Pancreas (tissue), 10 donors: ENCODE measurements at places on chromosomes 5 and 9.
A peak's percentile ranks its signal among the peaks of the same experiment; 100 is the strongest.

GRCh38 chr9:133769511-133770075 lies 31.4 kb upstream of the SARDH start:
- peak; percentile 31 for DNase-seq
- peaks cover 26% of the 10 kb centered on the region for H3K36me3 ChIP-seq
- no peaks in the 10 kb centered on the region for H3K4me1 ChIP-seq
- H3K4me3 ChIP-seq, result peak overlapping the region; percentile 22
- peak overlapping the region; percentile 58 for H3K27ac ChIP-seq
- no peaks in the 10 kb centered on the region for H3K27me3 ChIP-seq

DNA sequence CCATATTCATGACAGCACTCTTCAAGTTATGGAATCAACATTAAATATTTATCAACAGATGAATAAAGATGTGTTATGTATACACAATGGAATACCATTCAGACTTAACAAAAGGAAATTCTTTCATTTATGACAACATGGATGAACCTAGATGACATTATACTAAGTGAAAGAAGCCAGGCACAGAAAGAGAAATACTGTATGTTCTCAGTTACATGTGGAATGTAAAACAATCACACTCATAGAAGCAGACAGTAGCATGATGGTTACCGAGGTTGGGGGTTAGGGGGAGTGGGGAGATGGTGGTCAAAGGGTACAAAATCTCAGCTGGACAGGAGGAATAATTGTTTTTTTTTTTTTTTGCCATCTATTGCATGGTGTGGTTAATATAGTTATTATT lies 431.9 kb downstream of the DMAC1 start:
- DNase-seq, result no peak
- no peaks in the 10 kb centered on the region for H3K27me3 ChIP-seq
- no peak overlapping the region for H3K27ac ChIP-seq
- no peaks in the 10 kb centered on the region for H3K4me1 ChIP-seq

DNA sequence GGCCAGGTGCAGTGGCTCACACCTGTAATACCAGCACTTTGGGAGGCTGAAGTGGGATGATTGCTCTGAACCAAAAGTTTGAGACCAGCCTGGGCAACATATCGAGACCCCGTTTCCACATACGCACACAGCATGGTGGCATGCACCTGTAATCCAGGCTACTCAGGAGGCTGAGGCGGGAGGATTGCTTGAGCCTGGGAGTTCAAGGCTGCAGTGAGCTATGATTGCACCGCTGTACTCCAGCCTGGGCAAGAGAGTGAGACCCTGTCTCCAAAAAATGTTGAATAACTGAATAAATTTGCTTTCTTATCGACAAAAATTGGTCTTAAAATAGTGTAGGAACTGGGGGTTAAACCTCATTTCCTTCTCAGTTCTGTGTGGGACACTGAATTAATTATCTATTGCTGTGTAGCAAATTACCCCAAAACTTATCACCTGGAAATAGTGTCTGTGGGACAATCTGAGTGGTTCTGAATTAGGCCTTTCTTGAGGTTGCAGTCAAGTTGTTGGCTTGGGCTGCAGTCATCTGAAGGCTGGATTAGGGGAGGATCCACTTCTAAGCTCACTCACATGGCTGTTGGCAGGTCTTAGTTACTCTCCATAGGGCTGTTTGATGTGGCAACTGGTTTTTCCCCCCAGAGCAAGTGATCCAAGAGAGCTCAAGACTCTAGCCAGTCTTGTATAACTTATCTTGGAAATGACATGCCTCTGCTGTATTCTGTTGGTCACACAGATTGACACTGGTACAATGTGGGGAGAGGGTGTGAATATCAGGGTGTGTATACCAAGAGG lies 2.0 kb downstream of the SNX30 start:
- H3K27me3 ChIP-seq, result no peaks in the 10 kb centered on the region
- H3K27ac ChIP-seq, result no peak overlapping the region
- no peak for DNase-seq
- H3K4me1 ChIP-seq, result no peaks in the 10 kb centered on the region
- no peak overlapping the region for H3K4me3 ChIP-seq
- no peaks in the 10 kb centered on the region for H3K36me3 ChIP-seq

GRCh38 chr9:130933114-130934046 lies 5.7 kb downstream of the FIBCD1 start:
- H3K27ac ChIP-seq, result no peak overlapping the region
- H3K4me3 ChIP-seq, result no peak overlapping the region
- no peaks in the 10 kb centered on the region for H3K36me3 ChIP-seq
- H3K4me1 ChIP-seq, result no peaks in the 10 kb centered on the region

GRCh38 chr5:163822548-163822947 lies 317.1 kb downstream of the MAT2B start:
- no peak overlapping the region for H3K4me3 ChIP-seq
- H3K4me1 ChIP-seq, result no peaks in the 10 kb centered on the region
- H3K27me3 ChIP-seq, result no peaks in the 10 kb centered on the region
- no peak for DNase-seq
- H3K36me3 ChIP-seq, result no peaks in the 10 kb centered on the region

DNA sequence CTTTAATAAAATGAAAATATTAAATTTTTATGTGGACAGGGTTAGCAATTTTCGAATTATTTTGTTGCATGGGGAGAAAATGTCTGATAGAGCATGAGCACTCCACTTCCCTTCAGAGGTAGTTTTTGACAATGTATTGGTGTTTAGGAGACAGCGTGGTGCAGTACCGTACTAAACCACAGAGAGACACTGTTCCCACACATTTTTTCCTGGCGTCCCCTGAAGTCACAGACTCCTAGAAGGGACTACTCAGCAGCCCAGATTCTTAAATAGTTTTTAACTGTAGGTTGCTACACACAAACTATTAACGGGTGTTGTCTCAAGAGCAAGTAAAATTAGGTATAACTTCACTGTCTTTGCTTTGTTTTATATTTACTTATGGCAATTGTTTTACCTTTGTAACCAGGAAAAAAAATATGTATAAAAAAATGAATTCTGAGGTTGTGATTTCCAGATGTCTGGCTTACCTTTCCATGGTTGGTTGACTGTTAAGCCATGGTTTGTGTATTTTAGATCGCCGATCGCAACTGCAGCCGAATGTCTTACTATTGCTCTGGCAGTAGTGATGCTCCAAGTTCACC lies 171.2 kb downstream of the DOCK8 start:
- H3K4me3 ChIP-seq, result no peak overlapping the region
- no peaks in the 10 kb centered on the region for H3K27me3 ChIP-seq
- H3K4me1 ChIP-seq, result no peaks in the 10 kb centered on the region
- DNase-seq, result no peak
- H3K36me3 ChIP-seq, result no peaks in the 10 kb centered on the region
- H3K27ac ChIP-seq, result no peak overlapping the region

DNA sequence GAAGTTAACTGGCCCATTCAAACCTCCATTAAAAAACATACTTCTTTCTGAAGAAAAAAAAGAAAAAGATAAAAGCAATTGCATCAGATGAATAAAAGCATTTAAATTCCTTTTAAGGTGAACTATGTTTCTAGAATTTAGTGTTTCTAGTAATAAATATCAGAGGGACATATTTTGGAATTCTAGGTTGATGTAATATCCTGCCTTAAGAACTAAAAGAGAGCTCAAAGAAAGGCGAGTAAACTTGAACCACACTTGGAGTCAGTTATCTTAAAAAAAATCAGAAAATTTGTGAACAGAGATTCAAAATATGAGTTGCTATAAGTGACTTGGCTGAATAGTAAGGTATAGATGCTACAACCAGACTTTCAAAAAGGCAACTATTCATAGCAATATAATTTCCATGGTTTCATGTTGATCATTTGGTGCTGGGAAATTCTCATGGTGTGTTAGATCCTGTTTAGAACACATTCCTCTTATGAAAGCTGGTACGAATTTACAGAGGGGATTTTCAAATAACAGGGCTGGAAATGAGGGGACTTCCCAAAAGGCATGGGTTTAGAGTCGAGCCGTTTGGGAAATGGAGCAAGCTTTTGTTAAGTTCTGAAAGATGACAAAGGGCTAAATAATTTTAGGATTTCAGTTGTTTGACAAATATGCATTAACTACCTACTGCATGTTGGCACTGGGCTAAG lies 37.6 kb upstream of the RAI14 start:
- H3K27ac ChIP-seq, result no peak overlapping the region
- H3K27me3 ChIP-seq, result no peaks in the 10 kb centered on the region
- no peaks in the 10 kb centered on the region for H3K4me1 ChIP-seq
- no peak for DNase-seq
- H3K36me3 ChIP-seq, result no peaks in the 10 kb centered on the region
- H3K4me3 ChIP-seq, result no peak overlapping the region

- H3K27me3 ChIP-seq, result no peaks in the 10 kb centered on the region
- H3K4me3 ChIP-seq, result no peak overlapping the region
- H3K36me3 ChIP-seq, result no peaks in the 10 kb centered on the region
- DNase-seq, result no peak
- H3K4me1 ChIP-seq, result no peaks in the 10 kb centered on the region
- no peak overlapping the region for H3K27ac ChIP-seq
Observed at GRCh38 chr5:67305913-67306710, 109.5 kb upstream of the CD180 start.

DNA sequence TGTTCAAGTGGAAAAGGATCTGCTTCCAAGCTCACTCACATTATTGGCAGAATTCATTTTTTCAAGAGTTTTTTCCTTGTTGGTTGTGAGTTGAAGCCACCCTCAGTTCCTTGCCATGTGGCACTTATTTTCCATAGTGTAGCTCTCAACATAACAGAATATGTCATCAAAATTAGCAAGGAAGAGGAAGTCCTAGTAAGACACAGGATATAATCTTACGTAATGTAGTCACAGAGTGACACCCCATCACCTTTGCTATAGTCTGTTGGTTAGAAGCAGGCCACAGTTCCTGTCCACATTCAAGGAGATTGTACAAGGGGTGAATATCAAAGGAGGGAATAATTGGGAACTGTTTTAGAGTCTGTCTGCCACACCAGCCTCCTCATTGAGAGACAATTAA lies 15.7 kb downstream of the IRGM start:
- no peak for DNase-seq
- no peaks in the 10 kb centered on the region for H3K27me3 ChIP-seq
- no peaks in the 10 kb centered on the region for H3K4me1 ChIP-seq
- no peak overlapping the region for H3K4me3 ChIP-seq

DNA sequence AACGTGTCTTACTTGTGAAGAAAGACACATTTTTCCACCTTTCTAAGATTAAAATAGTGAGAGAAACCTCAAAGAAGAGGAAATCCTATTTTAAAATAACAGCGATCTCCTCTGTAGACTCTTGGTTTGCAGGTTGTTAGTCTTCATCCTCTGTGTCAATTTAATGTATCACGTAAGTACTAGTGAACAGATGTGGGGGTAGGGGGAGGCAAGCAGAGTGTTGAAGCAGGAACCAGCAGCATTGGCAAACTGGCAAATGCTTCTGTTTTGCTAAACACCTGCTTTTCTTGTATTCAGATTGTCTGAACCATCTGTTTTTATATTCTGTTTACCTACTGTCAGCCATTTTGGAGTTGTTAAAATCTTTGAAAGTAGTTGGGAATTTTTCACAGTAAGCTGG lies 159.3 kb upstream of the TLX3 start:
- no peaks in the 10 kb centered on the region for H3K27me3 ChIP-seq
- H3K27ac ChIP-seq, result no peak overlapping the region
- H3K36me3 ChIP-seq, result no peaks in the 10 kb centered on the region
- no peaks in the 10 kb centered on the region for H3K4me1 ChIP-seq

DNA sequence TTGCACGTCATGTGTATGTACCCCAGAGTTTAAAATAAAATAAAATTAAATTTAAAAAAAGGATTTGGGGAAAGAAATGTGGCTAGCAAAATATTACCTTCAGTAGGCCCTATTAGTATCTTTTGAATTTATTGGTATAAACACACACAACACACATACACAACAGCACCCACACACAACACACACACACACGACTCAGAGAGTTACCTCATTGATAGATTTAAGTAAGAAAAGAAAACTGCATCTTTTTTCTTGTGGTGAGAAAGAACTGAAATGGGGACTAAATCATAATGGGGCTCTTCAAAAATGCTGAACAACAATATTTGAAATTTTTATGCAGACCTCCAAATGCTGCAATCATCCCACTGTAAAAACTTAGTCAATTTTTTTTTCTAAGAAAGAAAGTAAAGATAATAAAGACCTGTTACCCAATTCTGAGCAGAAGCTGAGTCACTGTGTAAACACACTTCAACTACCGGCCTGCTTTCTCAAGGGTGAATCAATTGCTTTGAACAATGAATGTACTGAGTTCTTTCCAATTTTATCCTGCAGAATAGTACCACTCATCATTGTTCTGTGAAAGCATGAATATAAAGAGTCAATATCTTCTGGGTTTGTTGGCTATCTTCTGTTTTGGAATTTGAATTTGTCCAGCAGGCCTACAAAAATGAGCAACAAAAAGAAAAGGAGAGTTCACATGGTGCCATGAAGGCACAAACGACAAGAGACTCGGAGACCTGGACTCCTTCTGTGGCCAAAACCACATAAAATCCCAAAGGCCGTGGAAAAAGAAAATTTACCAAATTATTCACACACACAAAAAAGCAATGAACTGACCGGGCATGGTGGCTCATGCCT lies 57.9 kb upstream of the CCNG1 start:
- no peak overlapping the region for H3K4me3 ChIP-seq
- no peak for DNase-seq
- H3K36me3 ChIP-seq, result no peaks in the 10 kb centered on the region
- no peak overlapping the region for H3K27ac ChIP-seq
- H3K4me1 ChIP-seq, result no peaks in the 10 kb centered on the region
- H3K27me3 ChIP-seq, result no peaks in the 10 kb centered on the region

- H3K4me3 ChIP-seq, result peak overlapping the region; percentile 5
- H3K27me3 ChIP-seq, result no peaks in the 10 kb centered on the region
- DNase-seq, result peak; percentile 84
- H3K27ac ChIP-seq, result no peak overlapping the region
- peaks cover 16% of the 10 kb centered on the region for H3K4me1 ChIP-seq
- H3K36me3 ChIP-seq, result no peaks in the 10 kb centered on the region
Observed at GRCh38 chr9:95127249-95128176, 190.0 kb downstream of the FANCC start.

DNA sequence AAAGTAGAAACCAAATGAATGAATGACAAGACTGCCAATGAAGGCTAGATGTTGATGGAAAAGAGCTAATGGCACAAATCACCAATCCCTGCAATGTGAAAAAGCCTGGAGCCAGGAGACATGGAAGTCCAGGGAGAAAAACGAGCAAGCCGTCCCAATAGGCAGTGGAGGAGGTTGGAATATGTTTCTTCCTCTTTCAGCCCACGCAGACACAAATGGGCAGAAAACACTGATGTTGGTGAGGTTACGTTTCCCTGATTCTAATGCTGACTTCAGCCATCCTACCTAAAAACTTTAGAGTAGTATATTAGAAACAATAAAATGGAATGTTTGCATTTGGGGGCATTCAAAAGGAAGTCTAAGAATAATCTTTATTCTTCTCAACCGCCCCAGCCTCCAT lies 23.9 kb upstream of the KIF2A start:
- no peaks in the 10 kb centered on the region for H3K36me3 ChIP-seq
- no peak overlapping the region for H3K4me3 ChIP-seq
- H3K27ac ChIP-seq, result no peak overlapping the region
- H3K4me1 ChIP-seq, result no peaks in the 10 kb centered on the region
- DNase-seq, result no peak

GRCh38 chr9:116935149-116935897 lies 248.2 kb downstream of the TRIM32 start:
- H3K4me1 ChIP-seq, result no peaks in the 10 kb centered on the region
- DNase-seq, result no peak
- no peak overlapping the region for H3K27ac ChIP-seq

- H3K4me3 ChIP-seq, result no peak overlapping the region
- H3K27ac ChIP-seq, result no peak overlapping the region
- no peaks in the 10 kb centered on the region for H3K4me1 ChIP-seq
- H3K27me3 ChIP-seq, result no peaks in the 10 kb centered on the region
Observed at GRCh38 chr9:124354346-124355038, 60.8 kb downstream of the PSMB7 start.

GRCh38 chr9:130090915-130091314 lies 37.2 kb downstream of the GPR107 start:
- no peak for DNase-seq
- no peaks in the 10 kb centered on the region for H3K4me1 ChIP-seq
- H3K27ac ChIP-seq, result no peak overlapping the region
- H3K36me3 ChIP-seq, result peaks cover 5% of the 10 kb centered on the region
